HT1080 (cell line): ENCODE measurements at places on chromosomes 1 and 21. TPM values are rescaled to one million over a fixed set of nuclear protein-coding genes. Genes with fewer than 3 reads are reported as not detected.

The EVA1C gene
- not detected in 2 replicates for total RNA-seq

The OPRD1 gene
- total RNA-seq, result 0.03 and 0.05 TPM in 2 replicates

The VANGL2 gene
- 2.1 and 2.5 TPM in 2 replicates for total RNA-seq

The TEDDM1 gene
- not detected in 2 replicates for total RNA-seq

The OR2M3 gene
- 0.02 TPM in 1 of 2 replicates, not detected in the other for total RNA-seq

The MIXL1 gene
- not detected in 2 replicates for total RNA-seq

The CA6 gene
- total RNA-seq, result not detected in 2 replicates

The KLHDC8A gene
- total RNA-seq, result not detected in 2 replicates

The SEC22B gene
- total RNA-seq, result 15.0 and 17.7 TPM in 2 replicates

DNA sequence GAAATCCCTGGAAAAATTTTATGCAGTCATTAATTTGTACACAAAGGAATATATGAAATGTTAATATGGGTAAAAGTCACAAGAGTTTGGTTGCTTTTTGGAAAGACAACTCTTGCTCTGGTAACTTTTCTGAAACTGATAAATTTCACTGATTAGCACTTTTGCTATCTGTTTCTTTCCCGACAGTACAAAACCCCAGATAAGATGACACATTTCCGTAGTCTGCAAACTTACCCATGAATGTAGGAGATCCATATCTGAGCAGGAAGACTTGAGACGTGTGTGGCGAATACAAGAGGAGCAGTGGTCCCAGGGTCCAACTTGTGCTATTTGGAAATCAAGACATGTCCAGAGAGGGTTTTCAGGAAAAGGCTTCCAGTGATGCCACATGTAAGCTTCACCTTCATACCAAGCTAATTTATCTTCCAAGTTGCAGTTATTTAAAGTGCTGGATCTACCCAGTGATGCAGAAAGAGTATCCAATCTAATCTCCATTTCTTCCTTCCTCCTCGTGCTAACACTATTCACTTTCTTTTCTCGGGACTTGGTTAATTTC, 35.9 kb upstream of the SAMSN1 start:
- DNase-seq, result no peak

GRCh38 chr1:156089704-156090103, 7.4 kb upstream of the MEX3A start:
- no peak for DNase-seq

DNA sequence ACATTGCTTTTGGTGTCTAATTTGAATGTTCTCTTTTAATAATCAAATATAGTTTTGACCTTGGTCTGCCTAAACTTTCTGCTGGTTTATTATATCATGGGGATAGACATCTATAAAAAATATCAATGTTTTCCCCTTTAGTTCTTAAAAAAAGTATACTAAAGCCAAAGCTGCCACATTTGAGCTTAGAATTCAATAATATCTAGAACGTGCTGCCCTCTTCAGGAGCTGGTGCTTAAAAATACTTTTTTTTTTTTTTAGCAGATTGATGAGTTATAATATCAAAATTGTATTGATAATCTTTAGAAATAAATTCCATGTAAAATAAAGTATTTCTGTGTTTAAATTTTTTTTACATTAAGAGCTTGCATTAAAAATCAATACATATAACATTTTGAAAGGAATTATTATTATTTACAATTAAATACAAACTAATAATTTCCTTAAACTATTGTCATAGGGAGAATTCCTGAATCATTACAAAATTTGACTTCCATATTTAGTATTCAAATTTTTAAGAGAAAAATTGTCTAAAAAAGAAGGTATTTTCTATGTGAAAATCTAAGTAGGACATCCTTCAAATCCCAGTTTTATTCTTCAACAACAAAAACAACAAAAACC, 40.1 kb upstream of the ADGRL2 start:
- DNase-seq, result no peak

GRCh38 chr1:203668401-203668800, 41.8 kb downstream of the ATP2B4 start:
- DNase-seq, result no peak

- DNase-seq, result no peak
Measured at GRCh38 chr1:163047951-163048659, 21.1 kb upstream of the RGS4 start.

DNA sequence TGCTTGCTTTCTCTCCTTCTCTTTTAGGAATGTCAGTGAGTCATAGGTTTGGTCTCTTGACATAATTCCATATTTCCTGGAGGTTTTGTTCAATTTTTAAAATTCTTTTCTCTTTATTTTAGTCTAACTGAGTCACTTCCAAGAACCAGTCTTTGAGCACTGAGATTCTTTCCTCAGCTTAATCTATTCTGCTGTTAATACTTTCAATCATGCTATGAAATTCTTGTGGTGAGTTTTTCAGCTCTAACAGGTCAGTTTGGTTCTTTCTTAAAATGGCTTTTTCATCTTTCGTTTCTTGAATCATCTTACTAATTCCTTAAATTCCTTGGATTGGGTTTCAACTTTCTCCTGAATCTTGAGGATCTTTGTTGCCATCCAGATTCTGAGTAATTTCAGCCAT, 321.0 kb downstream of the PTBP2 start:
- DNase-seq, result peak; percentile 52

- no peak for DNase-seq
Measured at GRCh38 chr1:226558036-226558650, 9.6 kb downstream of the STUM start.

DNA sequence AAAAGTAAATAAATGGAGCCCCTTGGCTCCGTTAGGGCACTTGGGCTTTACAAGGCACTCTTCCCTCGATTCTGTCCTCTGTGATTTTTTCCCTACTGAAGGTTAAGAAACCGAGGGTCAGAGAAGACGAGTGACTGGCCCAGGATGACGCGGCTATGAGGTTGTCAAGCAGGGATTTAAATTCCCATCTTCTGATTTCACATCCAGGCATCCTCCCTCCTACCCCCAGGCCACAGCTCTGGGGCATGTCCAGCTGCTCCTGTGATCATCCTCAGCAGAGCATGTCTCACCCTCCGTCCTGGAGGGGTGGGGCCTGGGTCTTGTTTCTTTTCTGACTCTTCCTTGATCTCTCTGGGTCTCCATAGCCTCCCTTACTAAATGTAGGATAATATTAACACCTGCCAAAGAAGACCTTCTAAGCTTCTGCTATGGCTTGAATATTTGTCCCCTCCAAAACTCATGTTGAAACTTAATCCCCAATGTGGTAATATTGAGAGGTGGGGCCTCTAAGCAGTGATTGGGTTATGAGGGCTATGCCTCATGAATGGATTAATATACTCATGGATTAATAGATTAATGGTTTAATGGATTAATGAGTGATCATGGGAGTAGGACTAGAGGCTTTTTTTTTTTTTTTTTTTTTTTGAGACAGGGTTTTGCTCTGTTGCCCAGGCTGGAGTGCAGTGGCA, 4.6 kb downstream of the CRYBG2 start:
- peak; percentile 85 for DNase-seq

DNA sequence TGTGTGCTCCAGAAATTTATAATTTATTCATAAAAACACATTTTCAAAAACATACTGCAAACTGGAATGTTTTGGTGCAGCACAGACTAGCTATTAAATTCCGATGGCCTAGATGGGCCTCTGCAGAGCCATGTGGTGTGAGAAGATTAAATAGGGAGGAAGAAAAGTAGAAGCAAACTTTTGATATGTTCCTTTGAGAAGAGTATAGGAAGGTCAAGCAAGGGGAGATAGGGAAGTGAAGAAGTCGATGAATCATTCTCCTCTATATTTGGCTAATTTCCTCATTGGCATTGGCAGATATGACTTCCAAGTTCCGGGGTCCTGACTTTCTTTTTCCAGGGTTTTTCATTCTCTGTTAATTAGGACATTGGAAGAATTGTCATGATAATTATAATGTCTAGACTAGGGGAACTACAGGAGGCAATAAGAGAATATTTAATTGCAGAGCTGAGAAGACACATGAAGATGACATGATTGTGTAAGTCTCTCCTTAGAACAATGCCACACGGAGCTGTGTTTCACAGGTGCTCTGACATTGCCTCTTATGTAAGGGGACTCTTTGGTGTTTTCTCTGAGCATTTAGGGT, 19.3 kb upstream of the ZNF326 start:
- no peak for DNase-seq

DNA sequence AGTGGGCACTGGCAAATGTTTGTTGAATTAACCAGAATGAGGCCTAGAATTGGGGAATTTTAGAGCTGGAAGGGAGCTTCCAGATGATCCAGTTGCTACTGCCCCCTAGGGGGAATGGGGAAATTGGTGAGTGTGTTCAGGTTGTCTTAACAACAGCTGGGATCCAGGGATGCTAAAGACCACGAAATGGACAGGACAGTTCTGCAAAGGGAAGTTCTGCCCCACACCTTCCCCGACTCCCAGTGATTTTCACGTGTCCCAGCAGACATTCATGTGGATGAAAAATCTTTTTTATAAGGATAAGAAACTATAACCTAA, 33.9 kb downstream of the TRIM62 start:
- no peak for DNase-seq

DNA sequence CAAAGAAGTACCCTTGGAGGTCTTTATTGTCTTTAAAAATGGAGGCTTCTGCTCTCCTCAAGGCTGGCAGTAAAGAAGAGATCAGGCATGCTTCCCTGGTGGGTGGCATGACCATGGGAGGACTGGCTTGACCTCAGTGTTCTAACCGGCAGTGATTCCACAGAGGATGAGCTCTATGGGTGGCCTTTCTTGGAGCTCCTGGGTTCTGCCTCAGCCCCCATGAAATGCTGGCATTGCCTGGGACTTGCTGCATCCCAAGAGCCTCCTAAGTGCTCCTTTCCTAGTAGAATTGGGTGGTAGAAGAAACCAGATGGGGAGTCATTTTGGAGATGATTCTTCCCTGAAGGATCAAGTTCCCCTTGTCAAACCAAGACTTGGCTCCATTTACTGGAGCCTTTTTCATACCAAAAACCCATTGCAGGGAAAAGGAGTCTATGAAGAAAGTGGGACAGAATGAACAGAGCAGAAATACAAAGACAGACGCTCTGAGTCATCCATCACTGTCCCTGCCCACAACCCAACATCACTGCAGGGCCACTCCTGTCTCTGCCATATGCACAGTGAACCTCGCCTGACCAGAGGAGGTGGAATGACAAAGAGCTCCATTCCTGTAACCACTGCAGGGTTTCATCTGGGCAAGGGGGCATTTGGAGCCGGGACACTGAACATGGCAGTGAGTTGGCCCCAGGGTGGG, 42.4 kb downstream of the RIMS3 start:
- DNase-seq, result no peak

- no peak for DNase-seq
Measured at GRCh38 chr1:198929961-198930599, 291.2 kb downstream of the PTPRC start.

- no peak for DNase-seq
Measured at GRCh38 chr1:94044290-94044790, 76.6 kb downstream of the ABCA4 start.
